ENCODE measurements at places on chromosomes 6 and 20.

DNA sequence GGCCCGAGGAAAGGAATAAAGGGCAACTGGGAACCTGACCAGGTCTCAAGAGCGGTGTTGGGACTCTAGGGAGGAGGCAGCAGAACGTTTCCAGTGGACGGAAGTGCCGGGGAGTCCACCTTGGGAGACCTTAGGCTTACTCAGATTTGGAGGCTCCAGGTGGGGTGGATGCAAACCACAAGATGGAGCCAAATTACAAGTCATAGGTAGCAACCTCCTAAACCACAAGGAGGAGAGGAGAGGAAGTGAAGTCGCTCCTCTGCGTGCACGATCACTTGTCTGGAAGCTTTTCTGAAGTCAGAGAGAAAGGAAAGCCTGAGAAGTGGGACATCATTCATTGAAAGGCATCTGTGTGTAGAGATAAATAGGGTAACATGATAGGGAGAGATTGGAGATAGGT is 9.3 kb downstream of the HLA-DOA start:
- DNase-seq: no peak

DNA sequence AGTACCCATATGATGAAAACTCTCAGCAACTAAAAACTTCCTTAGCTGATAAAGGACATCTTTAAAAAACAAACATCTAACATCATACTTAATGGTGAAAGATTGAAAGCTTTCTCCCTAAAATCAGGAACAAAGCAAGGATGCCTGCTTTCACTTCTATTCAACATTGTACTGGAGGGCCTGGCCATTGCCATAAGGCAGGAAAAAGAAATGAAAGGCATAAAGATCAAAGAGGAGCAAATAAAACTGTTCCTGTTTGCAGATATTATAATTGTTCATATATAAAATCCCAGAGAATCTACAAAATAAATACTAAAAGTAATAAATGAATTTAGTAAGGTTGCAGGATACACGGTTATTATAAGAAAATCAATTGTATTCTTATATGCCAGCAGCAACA is 124.6 kb upstream of the ARMC2 start:
- no peak for DNase-seq

- DNase-seq: no peak
These were observed 21.6 kb downstream of the SASH1 start for GRCh38 chr6:148364056-148364824.

- DNase-seq: no peak
These were observed 21.5 kb upstream of the GTSF1L start for GRCh38 chr20:43748274-43748673.

DNA sequence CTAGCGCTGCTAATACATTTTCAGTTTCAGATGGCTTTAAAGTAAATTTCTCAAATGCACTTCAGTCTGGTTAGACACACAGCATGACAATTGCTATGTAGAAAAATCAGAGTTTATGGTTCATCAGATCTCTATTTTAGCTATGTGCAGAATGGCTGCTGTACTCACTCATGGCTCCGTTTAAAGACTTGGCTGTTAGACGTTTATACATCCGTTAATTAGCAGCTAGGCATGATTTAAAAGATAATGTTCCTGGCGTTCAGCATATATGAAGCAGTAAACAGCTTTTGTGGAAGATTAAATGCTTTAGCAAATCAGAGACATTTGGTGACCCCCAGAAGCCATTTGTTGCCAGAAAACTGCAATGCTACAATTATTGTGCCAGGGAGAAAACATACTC is 350.0 kb upstream of the MANEA start:
- no peak for DNase-seq

DNA sequence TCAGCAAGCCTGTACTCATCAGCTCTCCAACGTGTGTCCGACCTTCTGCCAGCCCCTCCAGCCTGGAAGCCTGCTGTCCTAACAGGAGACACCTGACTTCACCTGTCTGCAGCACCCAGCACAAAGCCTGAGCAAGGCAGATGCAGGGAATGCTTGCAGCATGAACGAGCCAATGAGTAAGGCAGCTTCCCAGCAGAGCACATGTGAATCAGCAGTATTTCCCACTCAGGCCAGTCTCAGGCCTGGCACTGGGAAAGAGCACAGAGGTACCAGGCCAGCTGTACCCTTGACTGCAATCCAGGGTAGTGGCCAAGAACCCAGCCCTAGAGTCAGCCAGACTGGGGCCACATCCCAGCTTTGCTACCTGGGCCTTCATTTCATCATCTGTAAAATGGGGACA is 120.8 kb downstream of the MAFB start:
- DNase-seq: no peak

Data from erythroblast (primary cell).